ENCODE measurements at places on chromosomes 7 and 10. TPM values are rescaled to one million over a fixed set of nuclear protein-coding genes. Genes with fewer than 3 reads are reported as not detected.

- H3K27ac ChIP-seq: no peak overlapping the region
- H3K36me3 ChIP-seq: no peaks in the 10 kb centered on the region
- H3K4me1 ChIP-seq: no peaks in the 10 kb centered on the region
- no peak for DNase-seq
- H3K27me3 ChIP-seq: peaks cover 14% of the 10 kb centered on the region
Observed at GRCh38 chr10:120984221-120984620, 133.1 kb downstream of the WDR11 start.

DNA sequence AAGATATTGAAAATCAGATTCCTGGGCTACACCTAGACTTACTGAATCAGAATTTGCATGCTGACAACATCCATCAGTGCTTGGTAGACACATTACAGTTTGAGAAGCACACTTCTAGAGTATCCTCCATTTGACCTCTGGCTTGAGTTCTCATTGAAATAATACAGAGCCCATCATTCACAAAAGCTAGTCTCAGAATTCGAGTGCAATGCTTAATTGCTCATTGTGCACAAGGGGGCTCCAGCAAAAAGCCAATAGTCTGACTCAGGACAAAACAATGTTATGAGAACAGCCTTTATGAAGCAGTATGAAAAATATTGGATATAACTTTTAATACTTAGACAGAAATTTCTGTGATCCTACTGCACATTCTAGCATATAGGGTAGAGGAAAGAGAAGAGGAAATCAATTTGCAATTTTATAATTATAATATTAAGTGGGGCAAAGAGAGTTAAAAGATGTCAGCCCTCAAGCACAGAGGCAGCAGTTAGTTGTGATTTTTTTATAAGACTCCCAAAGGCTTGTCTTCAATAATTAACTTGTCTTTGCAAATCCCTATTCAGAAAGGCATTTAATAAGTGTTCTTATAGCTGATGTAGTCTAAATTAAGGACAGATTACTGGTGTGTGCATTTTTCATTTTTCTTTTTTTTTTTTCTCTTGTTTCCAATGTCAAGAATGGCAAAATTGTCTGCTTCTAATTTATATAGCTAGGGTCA, 105.8 kb upstream of the ANK3 start:
- DNase-seq: no peak
- peaks cover 11% of the 10 kb centered on the region for H3K4me1 ChIP-seq
- H3K36me3 ChIP-seq: peaks cover 4% of the 10 kb centered on the region
- no peaks in the 10 kb centered on the region for H3K27me3 ChIP-seq
- no peak overlapping the region for H3K4me3 ChIP-seq
- H3K27ac ChIP-seq: no peak overlapping the region

DNA sequence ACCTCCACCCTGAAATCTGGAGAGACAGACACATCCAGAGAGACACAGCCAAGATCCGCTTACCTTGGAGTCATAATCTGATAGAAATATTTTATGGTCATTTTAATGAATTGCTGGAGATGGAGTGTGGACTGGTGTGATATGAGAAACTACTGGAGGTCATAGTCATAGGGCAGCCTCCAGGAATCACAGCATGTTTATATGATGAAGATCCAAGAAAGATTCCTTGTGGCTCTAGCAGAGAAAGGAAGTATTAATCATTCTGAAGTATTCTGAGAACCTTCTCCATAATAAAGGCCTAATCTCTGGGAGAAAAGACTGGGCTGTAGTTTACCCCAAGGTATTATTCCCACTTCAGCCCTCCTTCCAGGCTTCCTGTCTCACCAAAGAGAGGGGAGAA, 38.0 kb downstream of the POLR1F start:
- H3K4me1 ChIP-seq: no peaks in the 10 kb centered on the region
- no peak overlapping the region for H3K27ac ChIP-seq
- H3K4me3 ChIP-seq: no peak overlapping the region
- peaks cover 9% of the 10 kb centered on the region for H3K27me3 ChIP-seq
- no peak for DNase-seq

- H3K4me3 ChIP-seq: no peak overlapping the region
- H3K27ac ChIP-seq: no peak overlapping the region
- H3K4me1 ChIP-seq: no peaks in the 10 kb centered on the region
Observed at GRCh38 chr10:61732629-61733278, 70.0 kb downstream of the CABCOCO1 start.

GRCh38 chr10:26358071-26358470, 80.1 kb upstream of the APBB1IP start:
- H3K27me3 ChIP-seq: peaks cover 5% of the 10 kb centered on the region
- H3K36me3 ChIP-seq: no peaks in the 10 kb centered on the region

The GPR37 gene
- not detected for total RNA-seq

The YAE1 gene
- total RNA-seq: 12.1 TPM

All from activated T-helper 1 cell treated with anti-CD3 and anti-CD28 coated beads, Interleukin-12 subunit alpha, Interleukin-12 subunit beta, Interleukin-2, Interleukin-4 antibody, amounts not matched to agents 30 ng/mL and 10 ng/mL and 1 ng/mL, durations not matched to agents 14 hours and 24 hours and 36 hours (primary cell).